ENCODE measurements at places on chromosomes 16 and 17. TPM values are rescaled to one million over a fixed set of nuclear protein-coding genes. Genes with fewer than 3 reads are reported as not detected.

- DNase-seq = no peak
Observed at GRCh38 chr16:58377932-58378331, 14.3 kb upstream of the GINS3 start.

HBZ gene
- total RNA-seq = not detected

- DNase-seq = no peak
Observed at GRCh38 chr16:65546353-65546791, 424.5 kb upstream of the CDH11 start.

- DNase-seq = no peak
Observed at GRCh38 chr16:66964049-66964448, 3.0 kb downstream of the CES3 start.

DNA sequence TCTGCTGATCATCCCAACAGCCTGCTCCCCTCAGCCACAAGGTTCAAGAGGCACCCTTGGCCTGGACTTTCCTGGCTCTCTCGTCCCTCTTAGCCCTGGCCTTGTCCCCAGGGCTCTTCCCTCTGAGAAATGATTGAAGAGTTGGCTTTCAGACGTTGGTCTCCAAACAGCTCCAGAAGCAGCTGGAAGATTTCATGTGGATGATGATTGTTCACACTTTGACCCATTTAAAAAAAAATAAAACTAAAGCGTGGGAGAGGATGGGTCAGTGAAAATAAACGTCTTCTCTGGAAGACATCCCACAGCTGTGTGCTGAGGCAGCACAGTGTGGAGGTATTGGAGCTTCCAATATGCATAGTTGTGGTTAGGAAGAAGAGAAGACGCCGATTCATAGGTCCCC, 54.7 kb upstream of the CDH11 start:
- no peak for DNase-seq

- peak; percentile 71 for DNase-seq
Observed at GRCh38 chr17:8117980-8118768, at the start of gene ALOXE3. Gene ALOXE3 (minus strand): TSS chr17:8118514. CDS start chr17:8117990, 524 bp downstream.

- DNase-seq = no peak
Observed at GRCh38 chr17:38598536-38598935, 7.2 kb downstream of the SRCIN1 start.

ZNF652 gene
- total RNA-seq = 118 TPM

GALR2 gene
- total RNA-seq = not detected

- no peak for DNase-seq
Observed at GRCh38 chr16:57131351-57131970, 39.1 kb downstream of the CPNE2 start.

- DNase-seq = no peak
Observed at GRCh38 chr16:68235108-68235886, 630 bp downstream of the ESRP2 start.

PTX4 gene
- total RNA-seq = not detected

DNA sequence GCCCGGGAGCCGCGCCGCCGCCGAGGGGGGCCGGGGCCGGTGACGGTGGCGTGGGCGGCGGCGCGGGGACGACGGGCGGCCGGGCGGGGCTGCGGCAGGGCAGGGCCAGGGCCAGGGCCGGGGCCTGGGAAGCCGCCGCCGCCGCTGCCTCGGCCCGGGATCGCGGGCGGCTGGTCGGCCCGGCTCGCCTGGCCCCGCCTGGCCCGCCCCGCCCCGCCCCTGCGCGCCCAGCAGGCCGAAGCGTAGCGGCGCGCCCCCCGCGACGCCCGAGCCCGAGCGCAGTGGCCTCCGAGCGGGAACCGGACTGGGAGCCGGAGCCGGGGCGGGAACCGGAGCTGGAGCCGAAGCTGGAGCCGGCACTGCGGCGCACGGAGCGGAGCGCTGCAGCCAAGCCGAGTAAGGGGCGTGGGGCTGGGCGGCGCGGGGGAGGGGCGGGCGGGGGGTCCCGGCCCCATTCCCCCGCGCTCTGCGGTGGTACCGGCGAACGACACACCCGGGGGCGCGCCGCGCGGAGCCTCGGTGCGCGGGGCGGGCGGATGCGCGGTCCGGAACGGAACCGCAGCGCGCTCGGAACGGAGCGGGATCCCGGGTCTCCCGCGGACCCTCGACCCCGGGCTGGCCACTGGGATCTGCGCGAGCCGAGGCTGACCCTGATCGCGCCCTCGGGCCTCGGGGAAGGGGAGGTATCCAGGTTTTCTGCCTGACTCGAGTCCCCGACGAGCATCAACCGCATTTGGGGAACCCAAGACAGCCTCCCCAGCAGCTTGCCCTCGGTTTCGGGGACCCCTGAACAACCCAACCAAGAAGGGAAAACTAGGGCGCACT, at the start of gene BEAN1:
BEAN1 (plus strand) TSS at position 260 of the 825 bp plus-strand sequence. CDS start 10,382 bp downstream, outside the sequence.
- no peak for DNase-seq

DNA sequence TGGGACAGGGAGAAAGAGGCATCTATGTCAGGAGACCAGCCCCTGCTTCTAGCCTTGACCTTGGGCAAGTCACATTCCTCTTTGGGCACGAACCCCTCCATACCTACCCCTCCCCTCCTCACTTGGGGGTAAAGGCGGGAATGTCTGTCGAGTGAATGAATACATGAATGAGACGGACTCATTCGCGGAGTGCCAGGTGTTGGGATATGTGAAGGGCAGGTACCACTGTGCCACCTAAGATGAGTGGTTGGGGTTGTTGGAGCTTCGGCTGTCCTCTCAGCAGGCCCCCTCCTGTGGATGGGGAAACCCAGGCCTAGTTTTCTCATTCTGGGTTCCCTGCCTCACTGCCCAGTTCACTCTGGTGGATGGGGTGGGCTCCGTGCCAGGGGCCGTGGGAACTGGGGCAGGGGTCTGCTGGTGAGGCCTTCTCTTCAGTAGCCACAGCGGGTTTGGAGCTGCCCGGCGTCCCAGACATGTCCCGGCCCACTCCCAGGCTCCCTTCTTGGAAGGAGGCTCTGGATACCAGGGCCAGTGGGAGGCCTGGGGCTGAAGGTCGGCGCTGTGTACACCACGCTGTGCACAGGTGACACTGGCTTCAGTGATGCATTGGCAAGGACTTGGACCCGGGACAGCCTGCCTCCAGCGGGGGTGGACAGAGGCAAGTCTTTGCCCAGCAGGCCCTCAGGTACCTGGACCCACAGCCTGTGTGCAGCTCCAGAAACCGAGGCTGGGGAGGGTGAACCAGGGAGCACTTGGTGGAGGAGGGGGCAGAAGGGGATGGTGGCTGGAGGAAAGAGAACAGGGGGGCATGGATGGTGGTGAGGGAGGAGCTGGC, 5.6 kb downstream of the GLIS2 start:
- no peak for DNase-seq

DNA sequence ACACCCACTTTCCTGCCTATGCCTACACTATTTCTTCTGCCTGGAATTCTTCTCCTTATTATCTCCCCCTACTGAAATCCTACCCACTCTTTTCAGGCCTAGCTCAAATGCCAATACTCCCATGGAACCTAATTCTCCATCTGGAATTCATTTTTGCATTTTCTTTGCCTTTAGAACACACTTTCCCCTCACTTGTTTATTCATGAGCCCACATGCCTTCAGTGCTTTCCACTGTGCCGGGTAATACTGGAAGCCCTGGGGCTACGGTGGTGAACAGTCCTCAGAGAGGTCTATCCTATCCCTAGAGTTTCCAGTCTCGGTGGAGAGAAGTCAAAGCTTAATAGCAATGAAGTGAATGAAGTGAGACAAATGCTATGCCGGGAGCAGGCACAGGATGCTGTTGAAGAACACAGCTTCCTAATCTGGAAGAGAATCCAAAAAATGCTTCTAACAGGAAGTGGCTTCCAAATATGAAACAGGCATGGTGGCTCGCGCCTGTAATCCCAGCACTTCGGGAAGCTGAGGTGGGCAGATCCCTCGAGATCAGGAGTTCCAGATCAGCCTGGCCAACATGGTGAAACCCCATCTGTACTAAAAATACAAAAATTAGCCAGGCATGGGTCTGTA, 322.4 kb downstream of the GRIN2A start:
- no peak for DNase-seq

- DNase-seq = no peak
Observed at GRCh38 chr17:47995241-47995935, 24.5 kb downstream of the CDK5RAP3 start.

KRTAP4-16 gene
- not detected for total RNA-seq

KRTAP4-1 gene
- total RNA-seq = not detected

CDK5RAP3 gene
- total RNA-seq = 115 TPM

DNA sequence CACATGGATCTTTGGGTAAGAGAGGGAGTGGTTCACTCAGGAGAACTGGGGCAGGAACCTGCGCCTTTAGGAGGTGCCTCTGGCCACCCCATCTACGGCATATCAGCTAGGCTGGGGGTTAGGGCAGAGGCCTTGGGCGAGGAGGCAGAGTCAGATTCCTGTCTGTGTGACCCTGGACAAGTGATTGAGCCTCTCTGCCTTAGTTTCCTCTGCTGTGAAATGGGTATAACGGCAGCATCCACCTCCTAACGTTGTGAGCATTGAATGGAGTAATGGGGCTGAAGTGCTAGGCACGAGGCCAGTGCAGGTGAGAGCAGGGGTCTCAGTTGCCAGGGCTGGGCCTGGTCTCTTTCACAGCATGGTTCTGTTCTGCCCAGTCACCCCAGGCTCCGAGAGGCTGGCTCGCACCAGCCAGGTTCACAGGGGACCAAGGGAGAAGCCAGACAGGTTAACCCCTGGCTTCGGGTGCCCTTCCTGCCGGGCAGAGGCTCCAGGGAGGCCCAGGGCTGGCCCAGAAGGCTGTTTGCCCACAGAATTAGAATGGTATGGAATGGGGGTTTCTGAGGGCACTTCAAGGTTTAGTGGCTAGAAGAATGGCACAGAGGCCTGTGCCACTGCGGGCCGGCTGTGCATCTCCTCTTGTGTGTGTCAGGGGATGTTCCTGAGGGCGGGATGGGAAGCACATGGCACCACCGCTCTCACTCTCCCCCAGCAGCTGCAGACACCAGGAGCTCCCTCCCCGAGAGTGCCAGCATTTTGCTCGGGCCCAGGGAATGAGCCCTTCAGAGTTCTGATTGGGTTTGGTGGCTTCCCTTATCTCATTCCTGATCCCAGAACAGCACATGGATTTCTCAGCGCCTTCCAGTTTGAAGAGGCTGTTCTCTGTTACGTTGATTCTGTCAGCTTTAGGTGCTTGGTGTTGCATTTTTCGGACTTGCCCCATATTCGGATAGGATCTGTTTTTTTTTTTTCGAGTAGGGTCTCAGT, 23.8 kb downstream of the UNC13D start:
- DNase-seq = no peak

NACA2 gene
- total RNA-seq = not detected

- no peak for DNase-seq
Observed at GRCh38 chr16:66344533-66345145, 21.9 kb upstream of the CDH5 start.

- DNase-seq = no peak
Observed at GRCh38 chr16:8645831-8646230, 24.3 kb downstream of the METTL22 start.

KRT33B gene
- total RNA-seq = 4.4 TPM

SLC38A8 gene
- not detected for total RNA-seq

- DNase-seq = no peak
Observed at GRCh38 chr16:66899945-66900710, 18.6 kb downstream of the CDH16 start.

DNA sequence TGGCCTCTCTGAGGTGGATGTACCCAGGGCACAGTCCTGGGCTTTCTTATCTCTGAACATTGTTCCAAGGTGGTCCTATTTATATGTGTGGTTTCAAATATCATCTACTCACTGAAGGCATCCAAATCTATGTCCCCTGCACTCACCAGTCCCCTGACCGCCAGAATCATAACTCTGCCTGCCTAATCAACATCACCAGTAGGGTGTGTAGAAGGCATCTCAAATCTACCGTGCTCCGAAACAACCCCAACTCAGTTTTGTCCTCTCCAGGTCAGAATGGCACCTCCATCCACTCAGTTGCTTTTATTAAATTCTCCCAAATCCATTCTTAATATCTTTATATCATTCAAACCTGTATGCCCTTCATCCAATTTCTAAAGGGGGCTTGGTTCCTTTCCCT, 536.3 kb downstream of the GRIN2A start:
- DNase-seq = no peak

Data from lower leg skin (tissue), 4 donors.